Panc1 (cell line): ENCODE measurements at places on chromosomes 4 and X.

GRCh38 chr4:56540826-56541225 is 35.2 kb downstream of the ARL9 start:
- DNase-seq = no peak
- H3K36me3 ChIP-seq = no peaks in the 10 kb centered on the region
- no peaks in the 10 kb centered on the region for H3K27me3 ChIP-seq
- H3K4me3 ChIP-seq = no peak overlapping the region

DNA sequence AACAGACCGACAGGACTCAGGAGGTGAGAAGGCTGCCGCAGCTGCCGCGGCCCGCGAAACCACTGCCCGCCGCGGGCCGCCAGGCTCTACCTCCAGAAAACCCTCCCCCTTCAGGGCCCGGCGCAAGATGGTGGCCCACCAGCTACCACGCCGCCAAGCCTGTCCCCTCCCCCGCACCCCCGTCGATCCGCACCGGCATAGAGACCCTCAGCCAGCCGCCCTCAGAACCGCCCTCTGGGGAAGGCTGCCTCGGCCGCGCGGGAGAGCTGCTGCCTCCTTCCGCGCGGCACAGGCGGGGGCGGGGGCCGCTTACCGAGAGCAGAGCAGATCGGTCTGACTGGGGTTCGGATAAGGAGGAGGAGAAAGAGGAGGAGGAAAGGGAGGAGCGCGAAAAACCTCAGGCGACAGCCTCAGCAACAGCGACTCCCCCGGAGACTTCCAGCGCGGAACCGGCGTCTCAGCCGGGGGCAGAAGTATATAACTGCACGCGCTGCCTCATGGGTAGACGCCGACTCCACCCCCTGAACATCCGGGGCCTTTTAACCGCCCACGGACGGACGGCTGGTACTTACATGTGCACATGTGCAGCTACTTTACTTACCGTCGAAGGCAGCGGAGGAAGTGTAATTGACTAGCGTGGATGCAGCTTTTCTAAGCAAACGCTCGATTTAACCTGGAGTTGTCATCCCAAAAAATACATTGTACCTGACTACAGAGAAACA is at the start of gene ZNF280C:
Gene ZNF280C, minus strand, starts transcription at position 451 of the 722 bp plus-strand sequence. CDS start 8,450 bp downstream, outside the sequence.
- no peaks in the 10 kb centered on the region for H3K27me3 ChIP-seq
- H3K36me3 ChIP-seq = no peaks in the 10 kb centered on the region; the same call in 1 of the 2 replicates
- peak; percentile 79 for DNase-seq
- H3K27ac ChIP-seq = peak within 1 kb of the TSS; percentile 97
- peak within 1 kb of the TSS; percentile 84 for H3K4me3 ChIP-seq

GRCh38 chr4:104424989-104425388 is 69.7 kb downstream of the CXXC4 start:
- no peak overlapping the region for H3K4me3 ChIP-seq
- no peak overlapping the region for H3K27ac ChIP-seq
- H3K36me3 ChIP-seq = no peaks in the 10 kb centered on the region
- H3K27me3 ChIP-seq = no peaks in the 10 kb centered on the region
- DNase-seq = no peak

GRCh38 chrX:26783512-26784225 is 567.7 kb downstream of the MAGEB5 start:
- H3K4me1 ChIP-seq = no peaks in the 10 kb centered on the region
- no peak overlapping the region for H3K27ac ChIP-seq
- H3K27me3 ChIP-seq = no peaks in the 10 kb centered on the region
- peak; percentile 10 for DNase-seq
- no peak overlapping the region for H3K4me3 ChIP-seq
